RWPE2 (cell line): ENCODE measurements at places on chromosomes 11 and 22.

DNA sequence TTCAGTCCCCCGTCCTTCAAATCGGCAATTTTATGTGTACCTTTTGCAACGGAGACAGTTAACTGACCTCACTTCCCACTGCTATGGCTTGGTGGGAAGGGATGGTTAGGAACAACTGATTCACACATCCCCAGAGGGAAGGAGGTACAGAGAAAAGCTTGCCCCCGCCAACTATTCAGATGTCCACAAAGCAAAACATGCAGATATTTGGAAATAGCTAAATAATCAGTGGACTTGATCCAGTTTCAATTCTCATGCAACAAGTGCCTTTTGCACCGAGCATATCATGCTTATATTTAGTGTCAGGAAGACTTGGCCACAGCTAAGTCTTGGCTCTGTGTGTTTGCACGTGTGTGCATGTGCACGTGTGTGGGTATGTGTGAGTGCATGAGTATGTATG lies 144.6 kb downstream of the SNX19 start:
- no peak for DNase-seq

- no peak for DNase-seq
Observed at GRCh38 chr22:25928038-25928437, 186.1 kb downstream of the MYO18B start.

DNA sequence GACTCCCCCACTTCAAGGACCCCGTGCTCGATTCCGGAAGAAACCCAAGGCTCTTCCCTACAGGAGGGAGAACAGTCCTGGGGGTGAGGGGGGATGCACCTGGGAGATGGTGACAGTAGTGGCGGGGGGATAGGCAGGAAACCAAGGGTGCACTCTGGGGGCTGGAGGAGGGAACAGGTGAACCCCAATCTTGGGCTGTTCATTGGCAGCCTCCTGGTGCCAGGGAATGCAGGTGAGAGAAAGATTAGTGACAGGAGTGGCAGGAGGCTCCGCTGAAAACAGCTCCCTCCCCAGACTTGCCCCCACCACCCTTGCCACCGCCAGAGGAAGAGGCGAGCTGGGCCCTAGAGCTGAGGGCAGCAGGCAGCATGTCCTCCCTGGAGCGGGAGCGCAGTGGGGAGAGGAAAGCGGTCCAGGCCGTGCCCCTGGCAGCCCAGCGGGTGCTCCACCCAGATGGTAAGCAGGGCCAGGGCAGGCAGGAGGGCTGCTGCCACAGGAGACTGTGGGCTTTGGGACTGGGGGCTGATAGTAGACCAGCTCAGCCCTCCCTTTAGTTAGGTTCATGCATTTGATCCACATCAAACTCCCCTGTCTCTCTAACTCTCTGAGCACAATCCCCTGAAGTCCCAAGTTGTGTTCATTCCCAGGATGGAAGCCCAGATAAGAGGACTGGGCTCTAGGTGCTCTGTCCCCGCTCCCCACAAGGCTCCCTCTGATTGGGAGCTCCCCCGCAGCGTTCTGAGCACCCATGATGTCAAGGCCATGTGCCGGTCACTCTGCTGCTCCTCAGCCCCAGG lies 14.5 kb downstream of the ROBO3 start:
- DNase-seq: no peak

GRCh38 chr22:34490886-34491285 lies 570.6 kb upstream of the LARGE1 start:
- DNase-seq: no peak

DNA sequence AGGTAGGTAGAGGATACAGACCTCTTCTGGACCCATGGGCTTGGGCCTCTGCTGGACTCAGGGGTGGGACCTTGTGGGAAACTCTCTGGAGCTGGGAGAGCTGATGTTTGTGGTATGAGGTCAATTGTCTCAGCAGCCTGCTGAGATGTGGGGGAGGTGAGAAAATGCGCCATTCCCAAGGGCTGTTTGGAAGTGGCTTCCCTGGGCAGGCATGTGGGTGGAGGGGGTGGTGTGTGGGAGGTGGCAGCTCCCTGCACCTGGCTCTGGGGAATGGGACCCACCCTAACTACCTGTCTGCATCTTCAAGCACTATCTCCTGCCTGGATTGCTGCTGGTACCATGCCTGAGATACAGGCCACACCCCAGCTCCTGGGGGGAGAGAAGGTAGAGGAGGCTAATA lies 97.4 kb upstream of the THY1 start:
- DNase-seq: no peak

DNA sequence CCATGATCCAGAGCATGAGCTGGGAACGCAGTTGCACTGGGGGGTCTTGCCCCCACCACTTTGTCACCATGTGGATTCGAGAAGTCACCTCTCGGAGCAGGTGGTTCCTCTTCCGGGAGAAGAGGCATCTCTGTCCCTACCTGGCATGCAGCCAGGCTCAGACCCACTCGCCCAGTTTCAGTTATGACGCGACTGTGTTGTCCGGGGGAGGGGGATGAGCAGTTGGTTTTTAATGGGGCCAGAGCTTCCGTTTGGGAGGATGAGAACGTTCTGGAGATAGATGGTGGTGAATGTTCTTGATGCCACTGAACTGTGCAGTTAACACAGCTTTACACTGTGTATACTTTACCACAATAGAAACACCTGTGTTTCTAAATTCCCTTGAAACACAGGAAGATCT lies 41.5 kb downstream of the DHCR7 start:
- DNase-seq: no peak

DNA sequence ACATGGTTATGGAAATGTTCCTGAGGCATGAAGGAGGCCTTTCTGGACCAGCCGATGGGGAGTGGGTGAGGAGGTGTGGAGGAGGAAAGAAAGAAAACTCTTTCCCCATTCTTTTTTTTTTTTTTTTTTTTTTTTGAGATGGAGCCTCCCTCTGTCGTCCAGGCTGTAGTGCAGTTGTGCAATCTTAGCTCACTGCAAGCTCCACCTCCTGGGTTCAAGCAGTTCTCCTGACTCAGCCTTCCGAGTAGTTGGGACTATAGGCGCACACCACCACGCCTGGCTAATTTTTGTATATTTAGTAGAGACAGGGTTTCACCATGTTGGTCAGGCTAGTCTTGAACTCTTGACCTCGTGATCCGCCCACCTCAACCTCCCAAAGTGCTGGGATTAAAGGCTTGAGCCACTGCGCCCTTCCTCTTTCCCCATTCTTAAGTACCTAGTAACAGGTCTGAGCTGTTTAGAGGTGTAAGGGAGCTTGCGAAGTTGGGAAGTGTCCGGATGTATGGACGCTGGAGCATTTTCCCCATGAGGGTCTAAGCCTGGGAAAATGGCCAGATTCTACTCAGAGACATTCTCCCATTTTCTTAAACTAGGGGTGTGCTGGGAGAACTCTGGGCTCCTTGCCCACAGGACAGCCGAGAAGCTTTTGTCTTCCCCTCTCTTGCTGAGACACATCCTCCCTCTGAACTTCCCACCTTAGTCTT lies 135.8 kb downstream of the TEAD1 start:
- no peak for DNase-seq

GRCh38 chr11:28833670-28834069 lies 725.5 kb downstream of the METTL15 start:
- DNase-seq: no peak

DNA sequence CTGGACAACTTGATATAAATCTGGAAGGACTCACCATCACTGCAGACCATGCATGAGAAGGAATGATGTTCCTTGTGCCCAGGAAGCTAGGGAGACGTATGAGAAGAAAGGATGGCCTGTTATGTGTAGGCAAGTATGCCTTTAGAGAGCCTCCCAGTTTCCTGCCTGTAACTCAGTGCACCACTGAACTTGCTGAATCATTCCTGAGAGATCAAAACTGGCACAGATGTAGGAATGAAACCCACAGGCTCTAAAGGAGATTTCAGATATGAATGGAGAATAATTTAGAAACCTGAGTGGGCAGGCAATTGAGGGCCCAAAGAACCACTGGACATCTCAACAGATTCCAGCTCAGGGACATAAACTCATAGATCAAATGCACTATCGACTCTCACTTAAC lies 38.4 kb upstream of the PRSS23 start:
- DNase-seq: no peak

DNA sequence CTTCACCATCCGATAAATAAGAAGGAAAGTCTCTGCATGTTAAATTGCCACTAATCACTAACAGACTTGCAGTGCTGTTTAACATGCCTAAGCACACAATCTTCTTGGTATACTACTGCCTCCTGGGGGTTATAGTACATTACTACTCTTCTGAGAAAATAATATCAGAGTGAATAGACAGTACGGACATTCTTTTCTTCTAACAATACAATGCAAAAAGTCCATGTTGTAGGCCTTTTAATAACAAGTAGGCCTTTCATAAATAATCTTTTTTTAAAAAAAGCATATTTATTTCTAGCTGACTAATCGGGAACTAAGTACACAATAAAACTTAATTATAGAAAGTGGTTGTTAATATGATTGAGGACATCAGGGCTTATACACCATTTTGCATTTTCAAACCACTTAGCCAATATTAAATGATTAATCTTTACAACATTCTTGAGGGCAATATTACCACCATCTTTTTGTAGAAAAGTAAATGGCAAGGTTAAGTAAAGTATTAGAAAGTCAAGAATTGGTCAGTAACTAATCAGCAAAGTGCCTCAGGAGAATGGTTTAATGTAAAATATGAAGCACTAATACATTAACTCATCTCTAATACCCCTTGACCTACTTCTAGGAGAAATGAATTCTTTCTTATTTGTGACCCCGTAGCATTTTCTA lies 84.7 kb downstream of the TTC28 start:
- no peak for DNase-seq

GRCh38 chr11:13781153-13781552 lies 112.7 kb downstream of the FAR1 start:
- DNase-seq: no peak

DNA sequence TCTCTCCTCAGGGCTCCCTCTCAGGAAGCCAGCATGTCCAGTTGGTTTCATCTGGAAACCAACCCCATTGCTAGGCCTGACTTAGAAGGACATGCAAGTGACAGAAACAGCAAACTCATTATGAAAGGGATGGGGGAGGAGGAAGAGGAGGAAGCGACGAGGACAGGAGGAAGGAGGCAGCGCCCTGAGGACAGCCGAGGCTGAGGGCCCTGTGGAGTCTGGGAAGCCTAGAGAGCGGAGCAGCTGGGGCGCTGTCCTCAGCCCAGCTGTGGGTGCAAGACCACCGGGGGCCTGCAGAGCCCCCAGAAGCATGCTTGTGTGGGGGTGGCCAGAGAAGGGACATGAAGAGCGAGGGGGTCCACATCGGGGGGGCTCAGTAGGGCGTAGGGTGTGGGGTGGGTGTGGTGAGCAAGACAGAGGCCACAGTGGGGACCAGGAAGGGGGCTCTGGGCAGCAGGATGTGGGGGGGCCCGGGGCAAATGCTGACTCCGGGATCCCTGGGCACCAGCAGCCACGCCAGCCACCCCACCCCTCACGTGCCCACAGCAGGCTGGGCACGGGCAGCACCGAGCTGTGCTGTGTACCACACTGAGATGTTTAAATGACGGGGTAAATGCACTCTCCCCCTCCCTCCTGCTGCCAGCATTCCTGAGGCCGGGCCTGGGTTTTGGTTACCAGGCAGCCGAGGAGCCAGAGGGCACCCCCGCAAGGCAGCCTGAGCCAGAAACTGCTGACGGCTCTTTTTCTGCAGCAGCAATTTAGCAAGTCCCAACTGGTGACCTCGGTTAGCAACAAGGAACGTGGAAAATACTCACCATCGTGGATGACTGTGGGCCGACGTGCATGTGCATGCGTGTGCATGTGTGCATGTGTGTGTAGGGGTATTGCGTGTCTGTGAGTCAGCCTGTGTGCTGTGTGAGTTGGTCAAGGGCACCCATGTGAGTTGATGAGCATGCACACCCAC lies 82.7 kb upstream of the LINC01488 start:
- DNase-seq: no peak

- no peak for DNase-seq
Observed at GRCh38 chr11:118318581-118319336, 14.2 kb downstream of the CD3E start.

DNA sequence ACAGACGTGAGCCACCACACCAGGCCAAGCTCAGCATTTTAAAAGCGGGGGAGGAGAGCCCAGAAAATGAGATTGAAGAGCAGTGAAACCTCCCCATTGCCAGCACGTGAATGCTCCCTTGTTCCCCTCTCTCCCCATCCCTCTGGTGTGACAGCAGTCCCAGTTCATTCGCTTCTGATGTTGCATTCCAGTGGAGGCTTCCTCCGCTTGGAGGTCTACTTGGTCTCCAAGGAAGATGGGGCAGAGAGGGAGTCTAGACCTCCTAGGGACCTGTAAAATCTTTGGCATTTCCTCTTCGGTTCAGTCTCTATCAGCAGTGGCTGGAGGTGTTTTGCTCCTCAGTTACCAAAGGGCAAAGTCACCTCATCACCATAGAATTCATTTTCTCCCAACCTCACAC lies 30.2 kb upstream of the EP300 start:
- DNase-seq: no peak

DNA sequence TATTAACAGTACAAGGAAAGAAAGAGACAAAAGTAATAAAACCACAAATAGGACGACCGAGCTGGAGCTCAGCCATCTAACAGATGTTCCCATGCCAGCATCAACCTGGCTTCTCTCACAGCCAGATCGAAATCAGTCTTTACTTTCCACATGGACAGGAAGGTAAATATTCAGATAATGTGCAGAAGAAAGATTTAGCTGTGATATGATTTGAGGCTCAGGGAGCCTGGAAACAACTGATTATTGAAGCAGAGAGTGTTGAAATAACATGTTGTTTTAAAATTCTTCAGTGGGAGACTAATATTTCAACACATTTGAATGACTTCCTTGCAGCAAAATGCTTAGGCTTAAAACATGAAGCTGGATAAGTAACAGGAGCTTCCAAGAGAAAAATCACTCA lies 546.8 kb downstream of the ETS1 start:
- no peak for DNase-seq

DNA sequence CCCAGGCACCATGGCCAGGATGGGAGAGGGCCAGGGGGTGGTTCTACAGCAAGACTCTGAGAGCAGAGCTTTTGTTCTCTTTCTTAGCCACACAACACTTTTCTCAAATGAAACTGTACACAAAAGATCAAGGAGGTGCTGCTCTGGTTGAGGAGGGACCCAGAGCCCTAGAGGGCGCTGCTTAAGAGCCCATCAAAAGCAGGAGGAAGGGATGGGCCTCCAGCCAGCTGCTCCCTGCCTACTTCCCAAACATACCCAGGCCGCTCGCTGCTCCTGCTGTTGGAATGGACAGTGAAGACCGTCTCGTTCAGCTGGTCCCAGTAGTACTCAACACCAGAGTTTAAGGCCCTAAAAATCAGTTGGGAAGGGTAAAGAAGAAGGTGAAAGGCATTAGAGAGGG lies 18.4 kb upstream of the CHRM4 start:
- DNase-seq: no peak
